ENCODE measurements at places on chromosomes 12 and 14.

DNA sequence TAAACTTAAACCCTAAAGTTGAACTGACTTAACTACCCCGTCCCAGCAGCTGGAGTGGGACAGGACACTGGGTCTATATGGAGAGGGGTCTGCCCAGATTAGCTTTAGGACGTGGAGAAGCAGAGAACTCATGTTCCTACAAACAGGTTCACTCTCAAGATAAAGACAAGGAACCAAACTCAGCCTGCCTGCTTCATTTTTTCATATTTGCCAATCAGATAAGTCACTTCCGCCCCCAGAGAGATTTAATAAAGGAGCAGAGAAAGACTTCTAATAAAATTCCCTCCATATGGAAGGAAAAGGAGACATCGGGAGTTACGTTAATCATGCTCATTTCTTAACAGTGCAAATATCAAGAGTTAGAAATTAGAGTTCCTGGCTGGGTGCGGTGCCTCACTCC is 42.2 kb upstream of the TCL1A start:
- no peak for DNase-seq

DNA sequence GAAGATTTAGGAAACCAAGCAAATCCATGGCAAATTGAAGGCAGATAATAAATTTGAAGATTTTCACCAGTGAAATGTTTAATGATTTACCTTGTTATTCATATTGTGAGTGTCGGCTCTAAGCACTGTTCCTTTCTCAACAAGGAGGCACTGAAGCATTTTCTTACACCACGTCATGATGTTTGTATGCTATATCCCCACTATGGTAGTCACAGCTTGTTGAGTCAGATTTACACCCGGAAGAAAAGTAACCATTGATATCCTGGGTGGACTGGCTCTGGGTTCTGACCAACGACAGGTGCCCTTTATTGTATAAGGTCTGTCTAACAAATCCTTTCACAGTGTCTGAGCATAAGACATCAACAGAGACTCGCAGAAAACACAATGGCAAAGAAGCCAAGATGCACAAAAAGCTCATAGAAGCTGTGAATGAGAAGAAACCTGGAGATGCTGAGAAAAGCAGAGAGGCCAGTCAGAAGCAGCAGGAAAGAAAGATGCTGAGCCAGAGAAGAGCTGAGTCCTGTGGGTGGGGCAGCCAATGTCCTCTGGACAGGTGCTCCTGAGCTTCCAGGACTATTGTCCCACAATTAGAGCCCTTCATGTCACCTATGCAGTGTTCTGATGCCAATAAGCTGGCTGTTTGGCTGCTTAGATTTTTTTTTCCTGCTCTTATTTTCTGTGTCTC is 49.7 kb upstream of the ARHGAP5 start:
- no peak for DNase-seq

DNA sequence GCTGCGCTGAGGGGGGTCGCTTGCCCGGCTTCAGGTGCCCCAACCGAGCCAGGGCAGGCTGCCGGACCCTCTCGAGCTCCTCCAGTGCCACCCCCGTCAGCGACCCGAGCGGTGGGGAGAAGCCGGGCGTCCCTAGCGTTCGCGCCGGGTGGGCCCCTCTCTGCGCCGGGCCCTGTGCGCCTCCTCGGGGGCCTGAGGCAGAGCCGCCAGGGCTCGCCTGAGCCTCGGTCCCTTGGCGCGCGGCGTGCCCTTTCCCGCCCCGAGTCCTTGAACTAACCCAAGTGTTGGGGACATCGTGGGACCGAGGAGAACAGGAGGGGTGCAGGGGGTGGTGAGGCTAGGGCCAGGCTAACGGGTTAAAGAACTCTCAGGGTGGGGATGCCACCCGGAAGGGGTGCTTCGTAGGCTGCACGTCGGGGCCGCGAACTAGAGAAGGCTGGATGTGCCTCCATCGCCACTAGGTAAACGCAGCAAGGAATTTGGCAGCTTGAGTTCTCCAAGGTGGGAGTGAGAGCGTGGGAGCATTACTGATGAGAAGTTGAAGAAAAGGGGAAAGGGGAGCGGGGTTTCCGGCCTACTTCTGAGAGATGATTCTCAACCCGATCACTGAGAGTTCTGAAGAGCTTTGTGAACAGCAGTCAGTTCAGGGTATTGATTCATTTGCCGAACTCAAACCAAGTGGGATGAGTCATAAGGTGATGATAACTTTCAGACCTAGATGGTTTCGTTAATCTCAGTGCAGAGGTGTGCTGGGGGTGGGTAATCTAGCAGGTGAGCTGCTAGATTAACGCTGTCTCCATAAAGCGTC is 618 bp downstream of the RNF34 start:
- DNase-seq, result peak; percentile 10

DNA sequence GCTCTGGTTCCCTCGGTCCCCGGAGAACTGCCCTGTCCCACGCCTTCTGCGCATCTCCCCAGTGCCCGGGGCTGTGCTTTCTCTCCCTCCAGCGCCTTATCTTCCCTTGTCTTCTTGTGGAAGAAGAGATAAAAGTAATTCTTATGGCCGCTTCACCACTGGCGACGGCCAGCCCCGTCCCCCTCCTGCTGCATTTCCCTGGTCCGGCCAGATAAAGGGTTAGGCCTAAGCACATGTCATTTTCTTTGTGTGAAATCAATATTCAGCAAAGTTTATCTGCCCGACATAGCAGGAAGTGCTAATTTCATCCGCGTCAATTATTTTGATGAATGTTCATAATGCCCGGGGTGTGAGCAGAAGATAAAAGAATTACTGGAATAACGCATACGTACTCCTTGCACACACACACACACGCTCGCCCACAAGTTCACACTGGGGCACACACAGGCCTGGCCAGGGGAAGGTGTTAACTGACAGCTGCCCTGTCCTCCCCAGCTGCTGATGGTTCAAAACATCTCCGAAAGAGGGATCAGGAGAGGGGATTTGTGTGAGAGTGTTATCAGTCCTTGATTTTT is 177.7 kb upstream of the LHX5 start:
- DNase-seq, result no peak

- no peak for DNase-seq
These were observed 22.9 kb upstream of the TEAD4 start for GRCh38 chr12:2936301-2936700.

DNA sequence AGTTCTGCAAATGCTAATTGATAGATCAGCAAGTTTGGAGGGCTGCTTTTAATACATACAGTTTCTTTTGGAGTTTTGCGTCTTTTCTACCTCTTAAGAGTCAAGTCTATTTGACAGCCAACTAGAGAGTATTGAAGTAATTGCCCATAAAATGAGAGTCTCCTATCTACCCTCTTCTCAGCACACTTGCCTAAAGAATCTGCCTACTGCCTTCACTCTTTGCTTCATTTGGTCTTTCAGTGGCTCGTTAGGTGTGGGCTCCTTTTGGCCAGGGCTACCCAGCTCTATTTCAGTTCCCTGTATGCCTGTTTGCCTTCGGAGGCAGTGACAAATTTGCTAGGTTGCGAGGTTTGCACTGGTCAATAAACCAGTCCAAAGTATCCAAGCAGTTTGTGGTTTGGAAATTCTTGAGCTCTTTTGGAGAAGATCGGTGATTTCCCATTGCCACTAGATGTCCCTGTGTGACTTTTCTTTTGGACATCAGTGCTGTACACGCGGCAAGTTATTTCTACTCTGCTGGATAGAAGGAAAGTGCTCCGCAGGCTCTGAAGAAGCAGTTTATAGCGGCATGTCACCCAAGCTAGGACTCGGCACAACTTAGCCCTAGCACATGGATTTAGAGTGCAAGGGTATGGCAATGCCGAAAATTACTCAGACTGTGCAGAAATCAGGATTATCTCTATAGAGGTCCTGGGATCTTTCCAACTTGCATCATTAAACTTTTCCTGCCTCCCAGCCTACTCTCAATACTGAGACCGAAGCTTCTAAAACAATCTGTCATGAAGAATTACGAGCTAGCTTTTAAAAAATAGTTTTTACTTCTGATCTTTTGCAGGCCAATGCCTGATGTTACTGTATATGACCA is 38.6 kb downstream of the MGST1 start:
- no peak for DNase-seq

- DNase-seq, result no peak
These were observed 43.7 kb upstream of the GPHB5 start for GRCh38 chr14:63362389-63362819.

DNA sequence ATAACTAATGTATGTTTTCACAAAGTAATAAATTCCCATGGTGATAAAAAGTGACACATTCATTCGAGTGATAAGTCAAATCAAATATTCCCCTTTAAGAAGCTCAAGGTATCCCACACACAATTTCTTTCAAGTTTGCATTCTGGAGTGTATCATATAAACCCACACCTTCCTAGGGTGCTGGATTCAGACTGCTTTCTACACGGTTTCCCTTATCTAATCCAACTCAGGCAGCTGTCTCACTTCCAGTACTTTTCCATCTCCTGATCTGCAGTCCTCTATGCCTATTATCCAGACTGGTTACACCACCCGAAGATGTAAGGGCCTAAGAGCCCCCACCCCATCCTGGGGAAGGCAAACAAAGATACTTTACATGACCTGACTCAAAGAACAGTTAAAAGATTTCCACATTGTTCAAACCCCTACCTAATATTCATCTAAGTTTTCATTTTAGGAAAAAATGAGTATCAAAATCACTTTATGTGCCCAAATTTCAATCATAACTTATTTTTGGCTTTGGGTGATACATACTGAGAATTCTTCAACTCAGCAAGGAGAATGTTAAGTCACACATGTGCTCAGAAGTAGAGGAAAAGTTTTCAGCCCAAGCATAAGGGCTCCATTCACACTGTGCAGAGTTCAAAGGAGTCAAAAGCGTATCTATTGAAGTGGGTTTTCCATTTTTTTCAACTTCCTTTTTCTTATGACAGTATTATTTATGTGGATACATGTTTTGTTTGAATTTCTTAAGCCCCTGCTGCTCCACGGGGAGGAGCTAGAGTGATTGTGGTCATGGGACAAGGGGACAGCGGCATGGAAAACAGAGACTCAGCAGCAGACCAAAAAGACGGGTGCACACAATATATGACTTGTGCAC is 41.8 kb downstream of the CORO1C start:
- DNase-seq, result no peak

- DNase-seq, result no peak
These were observed 16.4 kb downstream of the TRMT61A start for GRCh38 chr14:103545219-103545914.

GRCh38 chr14:68665131-68665530 is 127.7 kb downstream of the ZFP36L1 start:
- no peak for DNase-seq

GRCh38 chr14:54593860-54594259 is 26.9 kb downstream of the SAMD4A start:
- DNase-seq, result no peak

DNA sequence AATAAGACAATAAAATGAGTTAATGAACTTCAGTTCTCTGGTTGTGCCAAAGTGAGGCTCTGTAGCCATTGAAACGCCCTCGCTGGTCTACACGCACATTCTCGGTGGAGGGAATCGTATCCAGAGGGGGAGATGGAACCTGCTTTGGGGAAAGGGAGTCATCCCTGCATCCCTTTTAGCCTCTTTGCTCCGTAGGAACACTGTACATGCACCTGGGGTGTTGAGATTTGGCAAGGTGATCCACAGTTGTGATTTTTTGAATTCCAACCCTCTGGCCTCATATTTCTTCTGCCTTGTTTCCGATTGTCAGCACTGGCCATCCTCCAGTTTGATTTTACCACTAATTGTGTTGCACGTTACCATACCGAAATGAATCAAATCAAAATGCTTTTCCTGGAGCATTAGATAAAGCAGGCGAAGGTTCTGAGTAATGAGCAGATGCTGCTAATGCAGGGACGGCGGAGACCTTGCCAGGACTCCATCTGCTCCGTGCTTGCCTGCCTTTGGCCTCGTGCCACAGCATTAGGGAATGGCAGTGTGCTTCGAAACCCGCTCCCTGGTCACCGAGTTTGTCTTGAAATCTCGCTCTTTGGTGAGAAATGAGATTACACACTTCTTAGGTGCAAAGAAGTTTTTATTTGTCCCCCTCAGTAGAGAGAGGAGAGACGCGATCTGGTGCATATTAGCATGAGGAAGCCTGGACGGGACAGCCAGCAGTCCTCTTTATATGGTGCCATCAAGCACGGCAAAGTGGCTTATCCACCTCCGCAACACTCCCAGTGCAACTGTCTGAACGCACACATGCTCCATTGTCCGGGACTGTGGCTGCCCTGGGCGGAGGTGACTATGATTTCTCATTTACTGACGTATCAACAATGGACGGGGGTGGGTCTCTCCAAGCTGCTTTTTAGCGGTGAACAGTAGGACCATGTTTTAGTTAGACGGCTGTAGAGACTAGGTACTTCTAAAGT is 59.1 kb downstream of the FBXW8 start:
- no peak for DNase-seq

GRCh38 chr12:120498870-120499515 is 3.1 kb downstream of the DYNLL1 start:
- DNase-seq, result no peak

GRCh38 chr14:50820786-50821509 is 10.0 kb downstream of the NIN start:
- DNase-seq, result no peak

DNA sequence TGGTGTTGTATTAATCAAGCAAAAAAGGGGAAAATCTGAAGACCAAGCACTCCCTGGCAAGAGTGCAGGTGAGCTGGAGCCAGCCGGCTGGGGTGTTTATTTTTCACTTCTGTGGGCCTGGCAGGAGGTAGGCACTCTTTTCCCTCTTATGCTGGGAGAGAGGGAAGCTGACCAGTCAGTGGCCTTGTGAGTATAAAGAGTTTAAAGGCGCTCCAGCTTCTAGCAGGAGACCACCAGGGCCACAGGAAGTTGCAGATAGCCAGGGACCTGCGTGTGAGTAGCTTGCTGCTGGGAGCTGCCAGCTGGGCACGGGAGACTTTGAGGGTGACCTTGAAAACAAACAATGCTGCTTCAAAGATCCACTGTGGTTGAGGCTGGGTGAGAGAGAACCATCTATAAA is 217.4 kb upstream of the PWP1 start:
- no peak for DNase-seq

- no peak for DNase-seq
These were observed 9.6 kb upstream of the ENDOU start for GRCh38 chr12:47734725-47735480.

- DNase-seq, result peak; percentile 51
These were observed 12.2 kb downstream of the DEGS2 start for GRCh38 chr14:100147181-100147631.

GRCh38 chr14:58401587-58401986 is 5.9 kb downstream of the TOMM20L start:
- DNase-seq, result no peak

- no peak for DNase-seq
These were observed 31.0 kb downstream of the HCFC2 start for GRCh38 chr12:104095289-104095688.

GRCh38 chr12:1131811-1132224 is 140.8 kb downstream of the ERC1 start:
- DNase-seq, result no peak

DNA sequence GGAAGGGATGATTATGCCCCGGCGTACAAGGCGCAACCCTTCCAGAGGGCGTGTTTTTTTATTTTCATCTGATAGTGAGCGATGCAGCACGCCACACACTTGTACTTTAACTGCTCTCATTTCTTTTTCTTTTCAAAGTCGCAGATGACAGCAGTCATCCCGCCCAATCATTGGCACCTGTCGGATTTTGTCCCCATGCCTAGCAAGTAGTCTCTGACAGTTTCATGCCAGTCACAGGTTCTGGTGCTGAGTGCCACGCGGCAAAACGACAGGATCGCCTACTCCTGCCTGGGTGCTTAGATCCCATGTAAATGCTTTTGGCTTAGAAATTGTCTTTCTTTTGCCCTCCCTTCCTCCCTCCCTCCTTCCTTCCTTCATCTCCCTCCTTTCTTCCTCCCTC is 117.7 kb downstream of the GLT1D1 start:
- DNase-seq, result no peak

- DNase-seq, result no peak
These were observed 284.1 kb upstream of the FOXG1 start for GRCh38 chr14:28482251-28483040.

- no peak for DNase-seq
These were observed 238.8 kb downstream of the PPFIA2 start for GRCh38 chr12:81520064-81520945.

Measured in T-helper 1 cell (primary cell).